Urinary bladder (tissue), 4 donors: ENCODE measurements at places on chromosomes 6 and 20. TPM values are rescaled to one million over a fixed set of nuclear protein-coding genes. Genes with fewer than 3 reads are reported as not detected.

Gene POPDC3
- 0.37 TPM for polyA plus RNA-seq

Gene PRPH2
- polyA plus RNA-seq = 1.1 TPM

Gene KCNS1
- 0.16 TPM for polyA plus RNA-seq

Gene ZNF165
- 0.90 TPM for polyA plus RNA-seq

Gene TCP1
- 147 TPM for polyA plus RNA-seq

Gene CDSN
- not detected for polyA plus RNA-seq

Gene TRIM10
- polyA plus RNA-seq = not detected

Gene ZBTB24
- polyA plus RNA-seq = 4.3 TPM

Gene ADAM33
- polyA plus RNA-seq = 111 TPM

Gene ZNF311
- polyA plus RNA-seq = 1.3 TPM

Gene SLC22A1
- polyA plus RNA-seq = 0.44 TPM

Gene CHD6
- polyA plus RNA-seq = 11.6 TPM

Gene SAPCD1
- polyA plus RNA-seq = 1.3 TPM

Gene EPHA7
- 11.0 TPM for polyA plus RNA-seq

Gene CDC5L
- polyA plus RNA-seq = 14.7 TPM

Gene TNFRSF21
- polyA plus RNA-seq = 43.2 TPM

Gene GABBR1
- polyA plus RNA-seq = 39.4 TPM

Gene FLRT3
- 5.0 TPM for polyA plus RNA-seq

Gene FAM83C
- polyA plus RNA-seq = 0.18 TPM
